ENCODE measurements at places on chromosomes 3 and 15. TPM values are rescaled to one million over a fixed set of nuclear protein-coding genes. Genes with fewer than 3 reads are reported as not detected.

GOLGA6B gene
- polyA plus RNA-seq = 0.53 TPM

SCG3 gene
- polyA plus RNA-seq = 0.18 TPM

EFHB gene
- polyA plus RNA-seq = 1.5 TPM

GOLGA8J gene
- polyA plus RNA-seq = 1.4 TPM

SRP14 gene
- polyA plus RNA-seq = 608 TPM

MYH15 gene
- polyA plus RNA-seq = 0.42 TPM

ABHD10 gene
- polyA plus RNA-seq = 52.2 TPM

SLC27A2 gene
- 50.5 TPM for polyA plus RNA-seq

KLF13 gene
- 69.0 TPM for polyA plus RNA-seq

HDC gene
- polyA plus RNA-seq = 0.61 TPM
